IPS DF 6.9 (cell line): ENCODE measurements at places on chromosomes 6 and 20.

- DNase-seq, result no peak
These were observed 196.6 kb downstream of the UST start for GRCh38 chr6:148943451-148943850.

- DNase-seq, result no peak
These were observed 87.8 kb downstream of the CTNNBL1 start for GRCh38 chr20:37781626-37782025.

- no peak for DNase-seq
These were observed 121.2 kb upstream of the UST start for GRCh38 chr6:148625609-148626008.

- DNase-seq, result no peak
These were observed 99.5 kb downstream of the KLHL32 start for GRCh38 chr6:97023982-97024381.

GRCh38 chr6:75752365-75752764 lies 3.3 kb downstream of the MYO6 start:
- DNase-seq, result no peak

DNA sequence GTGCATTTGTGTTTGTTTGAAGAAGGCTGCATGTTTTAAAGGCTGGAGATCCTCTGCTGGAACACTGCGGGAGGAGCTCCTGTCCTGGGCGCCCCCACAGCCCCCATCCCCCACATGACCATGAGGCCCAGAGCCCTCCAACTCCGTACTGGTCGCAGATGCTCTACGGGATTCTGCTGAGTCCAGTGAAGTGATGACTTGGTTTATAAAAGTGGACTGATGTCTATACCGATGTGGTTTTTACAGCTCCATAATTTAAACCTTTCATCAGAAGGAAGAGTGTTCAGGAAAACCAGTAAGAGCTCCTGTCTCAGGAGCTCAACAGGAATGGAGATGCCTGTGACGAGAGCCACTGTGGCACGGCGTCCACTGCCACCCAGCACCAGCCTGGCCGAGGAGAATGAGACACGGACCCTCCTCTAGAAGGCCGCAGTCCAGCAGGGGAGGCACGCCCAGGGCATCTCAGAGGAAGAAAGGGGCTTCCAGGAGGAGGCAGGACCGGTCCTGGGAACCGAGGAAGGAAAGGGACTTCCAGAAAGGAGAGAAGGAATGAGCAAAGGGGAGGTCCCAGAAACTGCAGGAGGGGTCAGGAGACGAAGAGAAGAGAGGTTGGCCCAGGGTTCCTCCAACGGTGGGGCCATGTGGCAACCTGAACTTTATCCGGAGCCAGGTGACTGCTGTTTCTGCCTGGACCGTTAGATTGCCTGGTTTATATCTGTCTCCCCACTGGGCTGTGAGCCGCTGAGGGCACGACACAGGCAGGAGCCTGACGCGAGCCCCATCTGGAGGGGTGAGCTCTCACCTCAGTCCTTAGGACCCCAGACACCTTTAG lies 26.9 kb downstream of the BFSP1 start:
- no peak for DNase-seq

- no peak for DNase-seq
These were observed 20.9 kb downstream of the DLL1 start for GRCh38 chr6:170269846-170270541.

- peak; percentile 37 for DNase-seq
These were observed 32.5 kb upstream of the MCUR1 start for GRCh38 chr6:13846841-13847240.
